ENCODE measurements at places on chromosomes 16 and 17.
A peak's percentile ranks its signal among the peaks of the same experiment; 100 is the strongest.

DNA sequence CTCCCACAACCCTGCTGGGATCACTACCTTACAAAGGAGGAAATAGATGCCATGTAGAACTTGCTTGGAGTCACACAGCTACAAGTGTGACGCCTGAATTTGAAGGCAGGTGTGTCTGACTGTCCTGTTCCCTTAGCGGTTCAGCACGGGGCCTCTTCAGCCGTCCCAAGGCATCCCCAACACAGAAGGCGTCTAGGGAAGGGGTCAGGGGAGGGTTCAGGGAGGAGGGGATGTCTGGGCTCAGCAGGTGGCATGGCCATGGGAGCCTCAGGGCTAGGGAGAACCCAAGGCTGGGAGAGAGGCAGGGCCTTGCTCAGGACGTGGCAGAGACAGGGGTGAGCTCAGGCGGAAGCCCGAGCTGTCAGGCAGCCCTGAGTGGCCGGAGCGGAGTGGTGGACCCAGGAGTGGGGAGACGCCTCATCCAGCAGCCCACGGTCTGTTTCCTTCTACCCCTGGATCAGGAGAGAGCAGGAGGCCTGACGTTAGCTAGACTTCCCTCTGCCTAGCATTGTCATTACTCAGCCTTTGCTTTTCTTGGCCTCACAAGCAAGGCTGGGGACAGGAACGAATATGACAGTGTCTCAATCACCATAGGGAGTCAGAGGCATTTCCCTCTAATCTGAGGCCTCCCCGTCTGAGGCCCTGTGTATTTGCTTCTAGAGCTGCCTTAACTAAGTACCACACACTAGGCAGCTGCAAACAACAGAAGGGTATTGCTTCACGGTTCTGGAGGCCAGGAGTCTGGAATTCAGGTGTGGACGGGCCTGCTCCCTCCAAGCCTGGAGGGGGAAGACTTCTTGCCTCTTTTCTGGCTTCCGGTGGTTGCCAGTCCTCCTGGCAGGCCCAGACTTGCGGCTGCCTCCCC lies 31.3 kb upstream of the ANKRD40CL start:
- ATAC-seq, result no peak

DNA sequence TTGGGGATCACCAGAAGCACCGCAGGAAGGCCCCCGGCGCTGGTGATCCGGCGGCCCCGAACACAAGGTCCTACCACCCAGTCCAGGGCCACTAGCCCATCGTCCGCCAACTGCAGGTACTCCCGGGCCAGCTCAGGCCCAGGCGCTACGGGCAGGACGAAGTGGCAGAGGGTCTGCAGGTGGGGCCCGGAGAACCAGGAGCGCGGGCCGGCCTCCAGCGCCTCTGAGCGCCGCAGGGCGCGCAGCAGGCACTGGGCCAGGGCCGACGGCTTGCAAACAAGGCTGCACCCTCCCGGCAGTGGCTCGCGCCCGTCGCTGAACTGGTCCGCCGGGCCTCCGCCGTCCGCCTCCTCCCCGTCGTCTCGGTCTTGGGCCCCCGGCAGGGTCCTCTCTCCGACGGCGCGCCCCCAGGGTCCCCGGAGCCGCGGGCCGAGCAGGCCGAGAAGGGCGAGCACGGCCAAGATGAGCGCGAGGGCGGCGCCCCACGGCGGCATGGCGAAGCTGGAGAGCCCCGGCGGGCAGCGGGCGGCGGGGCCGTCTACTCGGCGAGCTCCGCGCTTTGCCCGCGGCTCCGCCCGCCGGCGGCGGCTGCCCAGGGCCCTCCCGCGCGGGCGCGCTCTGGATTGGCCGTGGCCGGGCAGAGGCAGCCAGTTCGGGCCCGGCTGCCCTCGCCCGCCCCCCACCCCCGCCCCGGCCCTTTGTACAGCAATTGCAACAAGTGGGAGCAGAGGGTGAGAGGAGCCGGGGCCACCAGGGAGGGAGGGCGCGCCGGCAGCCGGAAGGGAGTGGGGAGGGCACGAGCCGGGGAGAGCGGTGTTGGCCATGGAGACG lies at the start of gene ABHD15:
Gene ABHD15 (minus strand): TSS at position 565 of the 831 bp plus-strand sequence. CDS start 71 bp downstream, at position 494.
- peak; percentile 22 for ATAC-seq

- ATAC-seq, result peak; percentile 53
These were observed 33.9 kb downstream of the CYTH1 start for GRCh38 chr17:78748048-78748729.

DNA sequence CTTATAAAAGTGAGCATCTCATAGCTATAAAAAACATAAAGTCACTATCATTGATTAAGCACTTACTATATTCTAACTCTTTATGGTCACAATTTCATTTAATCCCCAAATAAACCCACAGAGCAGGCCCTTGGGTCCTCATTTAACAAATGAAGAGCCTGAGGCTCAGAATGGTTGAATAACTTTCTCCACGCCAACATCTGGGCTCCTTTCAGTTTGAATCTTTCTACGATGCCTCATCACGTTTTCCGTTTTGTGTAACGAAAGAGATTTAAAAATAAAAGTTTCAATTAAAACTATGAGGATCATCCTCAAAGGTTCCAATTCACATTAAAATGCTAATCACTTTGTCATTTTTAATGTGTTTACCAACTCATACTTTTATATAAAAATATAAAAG lies 74.2 kb upstream of the ADAMTS18 start:
- no peak for ATAC-seq

DNA sequence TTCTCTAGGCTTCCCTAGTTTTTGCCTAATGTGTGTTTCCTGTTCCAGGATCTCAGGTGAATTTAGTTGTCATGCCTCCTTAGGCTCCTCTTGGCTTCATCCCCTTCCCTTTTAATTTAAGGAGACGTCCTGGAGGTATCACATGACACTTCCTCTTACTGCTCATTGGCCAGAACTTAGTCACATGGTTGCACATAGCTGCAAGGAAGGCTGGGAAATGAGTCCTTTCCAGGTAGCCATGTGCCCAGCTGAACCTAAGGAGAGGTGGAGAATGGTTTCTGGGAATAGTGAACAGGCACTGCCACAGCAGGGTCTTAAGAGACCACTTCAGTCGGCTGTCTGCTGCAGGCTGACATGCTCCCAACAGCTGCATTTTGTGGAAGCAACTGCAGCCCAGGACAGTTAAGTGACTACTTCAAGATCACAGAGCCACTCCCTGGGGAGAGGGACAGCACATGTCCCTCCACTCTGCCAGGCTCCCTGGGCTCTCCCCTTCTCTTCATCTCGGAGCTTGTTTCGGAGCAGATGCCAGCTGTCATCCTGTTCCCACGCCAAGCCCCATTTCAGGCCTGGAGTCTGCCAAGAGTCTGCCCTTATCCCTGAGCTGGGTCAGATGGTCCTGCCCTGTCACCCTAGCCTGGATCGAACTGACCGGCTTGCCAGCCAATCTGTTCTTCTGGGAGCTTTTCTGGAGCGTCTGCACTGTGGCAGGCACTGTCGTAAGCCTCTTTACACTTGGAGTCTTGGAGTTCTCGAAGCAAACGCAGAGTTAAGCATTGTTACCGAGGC lies 81.4 kb upstream of the FOXF1 start:
- no peak for ATAC-seq

DNA sequence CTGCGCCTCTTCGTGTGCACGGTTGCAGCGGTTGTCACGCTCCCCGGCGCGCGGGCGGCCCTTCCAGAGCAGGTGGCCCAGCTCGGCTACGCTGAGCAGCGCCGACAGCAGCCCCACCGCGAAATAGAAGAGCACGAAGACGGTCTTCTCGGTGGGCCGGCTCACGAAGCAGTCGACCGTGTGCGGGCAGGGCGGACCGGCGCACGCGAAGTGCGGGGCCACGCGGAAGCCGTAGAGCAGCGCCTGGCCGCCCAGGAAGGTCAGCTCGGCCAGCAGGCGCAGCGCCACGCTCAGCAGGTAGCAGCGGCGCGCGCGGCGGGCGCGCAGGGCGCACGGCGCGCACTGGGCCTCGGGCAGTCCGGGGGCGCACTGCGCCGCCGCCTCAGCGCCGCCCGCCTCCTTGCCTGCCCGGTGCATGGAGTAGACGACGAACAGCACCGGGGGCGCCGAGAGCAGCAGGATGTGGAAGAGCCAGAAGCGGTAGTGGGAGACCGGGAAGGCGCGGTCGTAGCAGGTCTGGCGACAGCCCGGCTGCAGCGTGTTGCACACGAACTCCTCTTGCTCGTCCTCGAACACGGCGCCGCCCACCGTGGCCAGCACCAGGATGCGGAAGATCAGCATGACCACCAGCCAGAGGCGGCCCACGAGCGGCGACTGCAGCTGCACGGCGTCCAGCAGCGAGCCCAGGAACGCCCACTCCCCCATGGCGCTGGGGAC lies 1.3 kb downstream of the GJD3 start:
- ATAC-seq, result peak; percentile 44

- ATAC-seq, result no peak
These were observed 81.7 kb downstream of the WIPI1 start for GRCh38 chr17:68375566-68375965.

DNA sequence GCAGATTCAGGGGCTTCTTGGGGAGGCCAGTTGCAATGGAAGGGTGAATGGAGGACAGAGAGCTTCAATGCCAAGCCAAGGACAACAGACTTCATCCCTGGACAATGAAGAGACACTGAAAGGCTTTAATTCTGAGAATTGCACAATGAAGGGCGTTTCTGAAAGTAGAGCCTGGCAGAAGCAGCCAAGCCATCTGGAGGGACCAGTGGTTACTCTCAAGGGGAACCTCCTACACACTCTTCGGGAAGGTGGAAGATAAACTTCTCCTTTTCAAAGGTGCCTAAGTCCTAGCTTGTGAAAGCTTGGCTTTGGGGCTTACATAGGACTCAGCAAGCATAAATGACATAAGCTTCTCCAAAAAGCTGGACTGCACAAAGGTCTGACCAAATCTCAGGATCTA lies 6.2 kb upstream of the CES1 start:
- no peak for ATAC-seq

- ATAC-seq, result peak; percentile 85
These were observed 29.7 kb downstream of the DCAKD start for GRCh38 chr17:45021607-45022287.

DNA sequence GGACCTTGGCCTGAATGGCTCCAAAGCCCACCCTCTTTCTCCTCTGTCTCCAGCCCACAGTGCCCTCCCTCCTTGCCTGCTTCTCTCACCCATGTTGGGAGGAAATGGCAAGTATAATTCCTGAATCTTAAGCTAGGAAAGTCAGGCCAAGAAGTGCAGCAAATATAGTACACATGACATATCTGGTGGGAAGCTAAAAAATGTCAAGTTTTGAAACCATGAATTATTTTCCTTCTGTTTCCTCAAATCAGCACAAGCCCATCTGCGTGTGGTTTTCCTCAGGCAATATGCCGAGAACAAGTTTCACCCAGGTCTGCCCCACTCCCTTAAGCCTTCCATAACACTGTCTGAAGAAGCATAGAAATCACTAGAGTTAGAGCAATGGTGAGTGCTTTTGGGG lies 502.8 kb upstream of the CDH11 start:
- no peak for ATAC-seq

DNA sequence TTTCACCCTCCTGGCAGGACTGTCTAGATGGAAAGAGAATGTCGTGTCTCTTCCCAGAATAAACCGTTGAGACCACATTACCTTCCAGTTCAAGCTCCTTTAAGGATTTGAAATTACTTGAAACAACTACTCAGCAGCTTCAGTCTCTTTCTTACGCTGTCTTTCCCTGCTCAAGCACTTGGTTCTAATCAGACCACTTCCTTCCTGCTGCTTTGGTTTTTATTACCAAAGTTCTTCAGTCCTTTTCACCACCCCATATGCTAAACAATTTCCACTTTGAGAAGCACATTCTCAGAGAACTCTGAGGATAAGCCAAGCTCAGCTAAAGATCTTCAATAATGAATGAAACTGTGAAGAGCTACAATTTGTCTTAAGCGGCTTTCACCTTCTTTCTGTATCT lies 105.4 kb downstream of the STX8 start:
- ATAC-seq, result peak; percentile 35

GRCh38 chr17:30380643-30381339 lies 2.1 kb downstream of the CPD start:
- ATAC-seq, result no peak

GRCh38 chr16:24098896-24099295 lies 157.2 kb upstream of the CACNG3 start:
- ATAC-seq, result no peak

DNA sequence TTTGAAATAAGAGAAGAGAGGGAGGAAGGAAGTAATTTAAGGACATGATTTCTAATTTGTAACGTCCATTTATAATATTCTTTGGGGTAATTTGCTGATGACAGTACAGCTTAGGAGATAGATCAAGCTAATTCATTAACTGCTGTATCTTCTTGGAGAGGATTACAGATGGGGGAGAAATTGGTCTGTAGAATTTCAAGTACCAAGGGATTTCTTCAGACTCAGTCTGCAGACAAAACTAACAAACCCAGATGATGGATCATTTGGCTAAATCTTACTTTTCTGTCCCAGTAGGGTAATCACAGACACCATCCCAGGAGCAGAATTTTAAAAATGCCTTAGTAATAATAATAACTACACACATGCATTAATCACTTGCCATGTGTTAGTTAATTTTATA lies 711.8 kb downstream of the KCNJ2 start:
- no peak for ATAC-seq

GRCh38 chr17:61532826-61533225 lies 58.2 kb downstream of the NACA2 start:
- ATAC-seq, result no peak

GRCh38 chr17:15967706-15968399 lies 22.9 kb downstream of the ADORA2B start:
- no peak for ATAC-seq

- ATAC-seq, result no peak
These were observed at the start of gene SOST for GRCh38 chr17:43758497-43759174. SOST (minus strand) TSS chr17:43758791; CDS start chr17:43758741, 50 bp downstream.

DNA sequence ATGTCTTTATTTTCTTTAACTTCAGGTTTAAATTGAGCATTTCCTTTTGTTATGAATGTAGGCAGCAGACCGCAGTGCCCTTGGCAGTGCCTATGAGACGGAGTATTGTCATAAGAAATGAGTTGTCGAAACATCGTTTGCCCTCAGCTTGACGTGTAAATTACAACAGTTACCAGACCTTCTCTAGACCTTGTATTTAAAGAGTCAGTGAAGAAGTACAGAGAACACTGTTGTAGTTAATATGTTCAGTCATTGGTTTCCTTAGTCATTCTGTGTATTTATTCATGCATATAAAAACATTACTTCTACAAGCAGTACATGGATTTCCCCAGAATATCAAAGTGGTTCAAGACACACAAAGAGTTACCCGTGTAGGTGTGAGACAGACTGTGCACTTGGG lies 19.0 kb downstream of the IRF8 start:
- no peak for ATAC-seq

DNA sequence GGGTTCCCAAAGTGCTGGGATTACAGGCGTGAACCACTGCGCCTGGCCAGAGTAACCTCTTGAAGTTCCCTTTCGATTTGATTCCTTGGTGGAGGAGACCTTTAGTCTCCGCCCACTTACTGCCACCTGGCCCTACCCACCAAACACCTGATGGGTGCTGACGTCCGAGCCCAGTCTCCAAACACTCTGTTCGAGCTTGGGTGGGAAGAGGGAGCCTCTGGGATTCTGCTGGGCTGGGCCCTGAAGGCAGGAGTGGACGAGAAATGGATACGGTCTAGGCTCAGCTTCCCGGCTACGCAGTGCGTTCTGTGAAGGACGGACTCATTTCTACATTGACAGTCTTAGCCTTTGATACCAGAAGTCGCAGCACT lies 870 bp upstream of the ITGA3 start:
- peak; percentile 4 for ATAC-seq

GRCh38 chr17:61551255-61551742 lies 39.7 kb downstream of the NACA2 start:
- no peak for ATAC-seq
